ENCODE measurements at places on chromosomes 3 and 15.

DNA sequence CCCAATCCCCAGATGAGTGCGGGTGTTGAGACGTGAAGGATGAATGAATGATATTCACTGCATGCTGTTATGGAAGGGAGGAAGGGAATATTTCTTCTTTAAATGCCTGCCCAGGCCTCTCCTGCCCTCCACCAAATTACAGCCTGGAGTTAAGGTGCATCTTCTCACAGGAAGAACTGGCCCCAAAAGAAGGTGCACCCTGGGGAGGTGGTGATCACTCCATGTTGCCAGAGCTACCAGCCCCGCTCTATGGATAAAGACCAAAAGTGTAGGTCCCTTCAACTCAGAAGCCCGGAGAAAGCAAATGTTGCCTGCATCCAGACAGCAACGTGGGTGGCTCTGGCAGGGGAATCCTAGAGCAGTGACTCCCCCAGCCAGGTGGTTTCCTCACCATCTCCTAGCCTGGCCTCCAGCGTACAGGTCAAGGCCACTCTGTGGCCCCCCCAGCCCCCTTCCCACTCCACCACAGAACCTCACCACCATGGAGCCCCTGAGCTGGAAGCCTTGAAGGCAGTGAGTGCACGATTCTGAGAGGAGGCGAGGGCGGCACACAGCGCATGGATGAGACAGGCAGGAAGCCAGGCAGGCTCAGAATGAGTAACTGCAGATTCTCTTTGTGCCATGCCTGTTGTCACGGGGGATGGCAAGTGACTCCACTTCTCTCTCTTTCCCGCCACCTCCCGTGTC is 3.5 kb upstream of the VIPR1 start:
- H3K36me3 ChIP-seq: no peaks in the 10 kb centered on the region
- H3K27ac ChIP-seq: no peak overlapping the region
- H3K4me3 ChIP-seq: no peak overlapping the region
- no peak for DNase-seq

GRCh38 chr3:63921741-63922482 is 9.7 kb upstream of the SCAANT1 start:
- H3K36me3 ChIP-seq: peaks cover 78% of the 10 kb centered on the region
- H3K27me3 ChIP-seq: no peaks in the 10 kb centered on the region
- H3K4me1 ChIP-seq: peaks cover 60% of the 10 kb centered on the region
- H3K27ac ChIP-seq: no peak overlapping the region

- peaks cover 5% of the 10 kb centered on the region for H3K36me3 ChIP-seq
- no peak overlapping the region for H3K4me3 ChIP-seq
- no peak overlapping the region for H3K27ac ChIP-seq
- no peak for DNase-seq
Observed at GRCh38 chr3:194900854-194901522, 215.3 kb downstream of the FAM43A start.

- H3K36me3 ChIP-seq: no peaks in the 10 kb centered on the region
- H3K4me3 ChIP-seq: no peak overlapping the region
- no peak overlapping the region for H3K27ac ChIP-seq
- H3K27me3 ChIP-seq: no peaks in the 10 kb centered on the region
- no peak for DNase-seq
Observed at GRCh38 chr3:169310184-169310939, 353.1 kb downstream of the MECOM start.

DNA sequence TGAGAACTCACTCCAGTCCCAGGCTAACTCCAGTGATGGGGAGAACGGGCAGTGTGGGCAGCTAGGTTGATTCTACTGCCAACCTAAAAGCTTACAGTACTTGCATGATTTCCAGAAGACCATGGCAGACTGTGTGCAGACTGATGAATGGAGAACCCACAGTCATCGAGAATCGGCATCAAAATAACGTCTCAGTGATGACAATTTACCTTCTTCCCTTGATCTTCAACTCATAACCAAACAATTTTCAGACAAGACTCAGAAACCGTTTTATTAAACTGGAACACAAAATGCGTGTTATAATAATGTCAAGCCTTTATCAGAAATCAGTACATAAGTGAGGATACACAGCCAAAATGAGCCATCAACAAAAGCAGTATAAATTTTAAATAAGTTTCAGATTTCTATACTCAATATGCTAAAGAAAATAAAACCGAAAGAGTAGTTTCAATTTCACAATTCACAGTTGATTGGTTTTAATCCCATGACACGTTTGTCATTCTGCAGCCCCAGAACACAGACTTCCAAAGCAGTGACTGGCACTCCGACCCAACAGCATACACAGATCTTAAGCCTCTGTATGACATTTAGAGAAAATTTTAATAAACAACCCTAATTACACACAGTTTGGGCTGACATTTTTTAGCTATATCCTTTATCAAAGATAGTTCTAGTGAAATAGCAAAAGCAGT is 54.5 kb downstream of the ZMAT3 start:
- no peaks in the 10 kb centered on the region for H3K27me3 ChIP-seq
- peaks cover 4% of the 10 kb centered on the region for H3K36me3 ChIP-seq
- peak overlapping the region; percentile 48 for H3K27ac ChIP-seq
